SK-N-SH (cell line): ENCODE measurements at places on chromosomes 3 and 15. TPM values are rescaled to one million over a fixed set of nuclear protein-coding genes. Genes with fewer than 3 reads are reported as not detected.

AGBL1 gene
- polyA plus RNA-seq, result not detected in 2 replicates

APH1B gene
- 7.6 and 11.2 TPM in 2 replicates for polyA plus RNA-seq

ADCY5 gene
- polyA plus RNA-seq, result 0.21 and 0.23 TPM in 2 replicates

ZMYND10 gene
- polyA plus RNA-seq, result 0.83 and 0.95 TPM in 2 replicates

CCDC33 gene
- polyA plus RNA-seq, result 3.3 and 4.0 TPM in 2 replicates

GPR176 gene
- 21.9 and 34.1 TPM in 2 replicates for polyA plus RNA-seq

ZNF385D gene
- polyA plus RNA-seq, result 1.3 and 1.8 TPM in 2 replicates

C3orf85 gene
- not detected in 2 replicates for polyA plus RNA-seq

CLPX gene
- 12.9 and 17.3 TPM in 2 replicates for polyA plus RNA-seq

SCAMP2 gene
- polyA plus RNA-seq, result 88.1 and 99.5 TPM in 2 replicates

MAP2K5 gene
- polyA plus RNA-seq, result 3.8 and 6.2 TPM in 2 replicates

ROBO1 gene
- 22.2 and 22.7 TPM in 2 replicates for polyA plus RNA-seq
